ENCODE measurements at places on chromosomes 3 and 15.
A peak's percentile ranks its signal among the peaks of the same experiment; 100 is the strongest.

- no peak for DNase-seq
Measured at GRCh38 chr3:377158-377561, 180.6 kb downstream of the CHL1 start.

DNA sequence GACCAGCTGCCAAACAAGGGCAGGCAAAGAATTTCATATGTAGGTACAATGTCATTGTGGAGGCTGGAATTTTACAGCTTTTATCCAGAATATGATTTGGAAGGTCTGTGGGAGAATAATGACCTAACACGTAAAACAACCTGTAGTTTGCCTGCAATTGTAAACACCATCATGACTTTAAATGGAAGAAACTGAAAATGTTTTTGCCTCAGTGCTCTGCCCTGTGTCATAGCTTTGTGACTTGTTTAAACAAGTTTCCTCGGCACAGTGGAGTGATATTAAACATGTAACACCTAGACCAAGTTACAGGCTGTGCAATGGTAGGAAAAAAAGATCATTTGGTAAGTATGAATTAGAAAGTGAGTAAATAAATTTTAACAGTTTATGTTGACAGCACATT lies 171.6 kb upstream of the MBNL1 start:
- DNase-seq = no peak

GRCh38 chr15:59221511-59222505 lies 15.2 kb downstream of the LDHAL6B start:
- no peak for DNase-seq

- no peak for DNase-seq
Measured at GRCh38 chr3:128278761-128279600, 125.7 kb downstream of the EEFSEC start.

GRCh38 chr15:86018679-86019078 lies 61.0 kb upstream of the AGBL1 start:
- DNase-seq = no peak

- DNase-seq = no peak
Measured at GRCh38 chr3:28399206-28399605, 50.6 kb upstream of the AZI2 start.

DNA sequence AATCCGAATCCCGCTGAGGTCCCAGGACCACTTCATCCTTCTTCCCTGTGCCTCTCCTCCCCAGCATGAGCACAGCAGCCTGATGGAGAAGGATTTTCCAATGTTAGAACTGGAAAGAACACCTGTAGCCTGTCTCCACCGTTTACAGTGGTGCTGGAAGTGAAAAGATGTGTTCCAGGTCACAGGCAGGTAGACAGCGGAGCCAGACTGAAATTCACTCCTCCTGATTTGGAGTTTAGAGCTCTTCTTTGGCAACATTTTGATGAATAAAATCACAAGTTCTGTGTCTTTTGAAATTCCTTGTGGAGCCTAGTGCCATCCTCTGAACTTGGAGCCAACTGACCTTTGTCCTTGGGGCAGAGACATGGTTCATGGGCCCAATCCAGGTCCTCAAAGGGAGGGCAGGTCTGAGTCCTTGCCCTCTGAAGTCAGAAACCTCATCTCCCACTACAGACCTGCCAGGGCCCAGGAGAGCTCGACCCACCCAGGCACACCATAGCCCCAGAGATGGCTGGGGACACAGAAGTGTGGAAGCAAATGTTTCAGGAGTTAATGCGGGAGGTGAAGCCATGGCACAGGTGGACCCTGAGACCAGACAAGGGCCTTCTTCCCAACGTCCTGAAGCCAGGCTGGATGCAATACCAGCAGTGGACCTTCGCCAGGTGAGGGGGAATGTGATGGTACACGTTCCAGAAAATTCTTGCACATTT lies at the start of gene RTP3:
TSS of gene RTP3 (plus strand) at position 421 of the 710 bp plus-strand sequence. CDS start at position 508, 87 bp downstream.
- DNase-seq = no peak

GRCh38 chr3:42698911-42699230 lies 3.7 kb downstream of the HHATL start:
- DNase-seq = no peak

- DNase-seq = no peak
Measured at GRCh38 chr3:24315356-24315755, 179.3 kb downstream of the THRB start.

- peak; percentile 39 for DNase-seq
Measured at GRCh38 chr15:101613130-101614000, 38.8 kb downstream of the TM2D3 start.

GRCh38 chr3:83216919-83217594 lies 1455.6 kb upstream of the GBE1 start:
- no peak for DNase-seq

Data from putamen (tissue), 1 donor.